ENCODE measurements at places on chromosomes 16 and 17.

DNA sequence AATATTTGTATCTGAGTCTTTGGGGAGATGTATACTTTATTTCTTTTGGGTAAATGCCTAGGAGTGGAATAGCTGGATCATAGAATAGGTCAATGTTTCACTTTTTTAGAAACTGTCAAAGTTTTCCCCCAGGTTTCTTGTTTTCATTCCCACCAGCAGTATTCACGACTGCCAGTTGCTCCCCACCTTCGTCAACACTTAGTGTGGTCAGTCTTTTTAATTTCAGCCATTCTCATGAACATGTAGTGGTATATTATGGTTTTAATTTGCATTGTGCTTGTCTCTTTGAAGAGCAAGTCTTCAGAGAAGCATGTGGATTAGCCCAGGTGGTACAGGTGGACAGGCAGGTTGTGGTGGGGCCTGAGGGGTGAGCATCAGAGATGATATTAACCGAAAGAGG, 53.8 kb downstream of the TEKT5 start:
- no peak for DNase-seq

GRCh38 chr17:18224387-18225120, 881 bp upstream of the LLGL1 start:
- no peak for DNase-seq

GRCh38 chr17:78678222-78678557, 101.0 kb upstream of the DNAH17 start:
- no peak for DNase-seq

GRCh38 chr17:38572669-38573365, 32.9 kb downstream of the SRCIN1 start:
- DNase-seq: no peak

GRCh38 chr17:49454050-49454449, 39.4 kb upstream of the PHB1 start:
- no peak for DNase-seq
